ENCODE measurements at places on chromosomes 6 and 20.

DNA sequence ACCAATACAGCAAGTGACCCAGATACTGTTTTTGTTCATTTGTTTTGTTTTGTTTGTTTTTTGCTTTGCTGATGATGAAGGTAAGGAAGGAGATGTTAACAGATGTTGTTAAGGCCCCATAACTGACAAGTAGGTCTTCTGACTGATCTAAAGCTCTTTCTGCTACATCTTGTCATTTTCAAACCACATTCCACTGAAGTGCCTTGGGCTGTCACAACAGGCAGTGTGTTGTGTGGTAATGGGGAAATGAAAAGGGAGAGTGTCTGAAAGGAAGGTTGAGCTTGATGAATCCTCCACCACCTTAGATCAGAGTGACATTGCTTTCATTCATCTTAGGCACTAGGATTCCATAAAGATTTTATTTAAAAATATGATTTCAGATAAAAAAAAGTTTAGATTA lies 479.4 kb upstream of the SYNCRIP start:
- DNase-seq: no peak

GRCh38 chr20:48003021-48003420 lies 217.7 kb upstream of the SULF2 start:
- no peak for DNase-seq

GRCh38 chr6:114339706-114340105 lies 3.1 kb downstream of the HS3ST5 start:
- DNase-seq: no peak

GRCh38 chr6:13418844-13419243 lies 68.6 kb downstream of the GFOD1 start:
- no peak for DNase-seq

DNA sequence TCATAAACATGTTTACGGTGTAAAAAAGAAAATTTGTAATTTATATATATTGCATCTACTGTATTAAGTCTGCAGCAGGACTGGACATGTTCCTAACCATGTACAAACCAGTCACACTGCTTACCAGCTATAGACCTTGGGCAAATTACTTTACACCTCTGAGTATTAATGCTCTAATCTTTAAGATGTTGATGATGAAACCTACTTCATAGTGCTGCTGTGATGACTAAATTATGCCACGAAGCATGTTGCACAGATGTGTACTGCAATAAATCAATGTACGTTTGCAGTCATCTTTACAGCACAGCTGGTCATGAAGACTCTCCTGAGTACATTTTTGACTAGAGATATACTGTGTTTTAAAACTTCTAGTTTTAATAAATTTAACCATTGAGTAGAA lies 42.6 kb downstream of the PRKN start:
- DNase-seq: no peak
